ENCODE measurements at places on chromosomes 11 and 22.

DNA sequence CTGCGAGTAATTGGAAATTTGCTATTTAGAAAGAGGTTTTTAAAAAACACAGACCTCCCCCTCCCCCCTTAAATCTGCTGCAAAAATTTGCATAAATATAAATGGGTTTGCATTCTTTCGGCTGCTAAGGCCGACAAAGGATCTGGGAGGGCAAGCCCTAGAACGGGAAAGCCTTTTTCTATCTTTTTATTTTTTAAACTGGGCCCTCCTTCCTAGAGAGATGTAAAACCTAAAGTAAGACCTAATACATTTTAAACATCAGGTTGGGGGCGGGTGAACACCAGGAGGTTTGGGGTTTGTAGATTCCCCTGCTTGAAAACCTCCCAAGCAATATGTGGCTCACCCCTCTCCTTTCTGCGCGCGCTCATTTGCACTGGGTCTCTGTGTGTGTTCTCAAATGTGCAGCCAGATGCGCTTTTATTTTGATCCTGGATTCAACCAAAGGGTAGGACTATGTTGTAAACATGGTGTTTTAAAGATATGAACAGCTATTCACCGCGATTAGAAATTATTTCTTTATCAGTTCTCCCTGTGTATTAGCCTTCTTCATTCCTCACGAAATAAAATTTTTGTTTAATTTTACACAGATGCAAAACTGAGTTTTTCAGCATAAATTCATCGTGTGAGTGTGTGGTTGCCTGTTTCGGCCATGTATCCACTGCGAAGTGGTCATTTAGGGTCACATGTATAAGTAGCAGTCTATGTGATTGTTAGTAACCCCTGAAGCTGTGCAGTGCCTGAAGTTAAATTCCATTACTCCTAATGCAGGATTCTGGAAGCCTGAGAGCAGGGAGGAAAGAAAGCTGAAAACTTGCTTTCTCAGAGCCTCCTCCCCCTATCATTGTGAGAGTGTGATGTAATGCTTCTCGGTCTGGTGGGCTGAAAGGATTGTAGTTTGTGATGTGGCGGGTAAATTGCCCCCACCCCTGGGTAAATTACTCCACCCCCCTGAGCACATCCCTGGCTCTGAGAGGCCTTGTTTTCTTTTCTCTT, 988 bp downstream of the TNRC6B start:
- DNase-seq, result peak; percentile 48

- no peak for DNase-seq
Observed at GRCh38 chr11:78958444-78958843, 383.8 kb upstream of the NARS2 start.

- no peak for DNase-seq
Observed at GRCh38 chr11:24324211-24324610, 172.6 kb upstream of the LUZP2 start.

GRCh38 chr11:72762641-72763304, 10.6 kb upstream of the ARAP1 start:
- no peak for DNase-seq

- DNase-seq, result no peak
Observed at GRCh38 chr11:68950270-68950669, 30.5 kb downstream of the MRGPRD start.

DNA sequence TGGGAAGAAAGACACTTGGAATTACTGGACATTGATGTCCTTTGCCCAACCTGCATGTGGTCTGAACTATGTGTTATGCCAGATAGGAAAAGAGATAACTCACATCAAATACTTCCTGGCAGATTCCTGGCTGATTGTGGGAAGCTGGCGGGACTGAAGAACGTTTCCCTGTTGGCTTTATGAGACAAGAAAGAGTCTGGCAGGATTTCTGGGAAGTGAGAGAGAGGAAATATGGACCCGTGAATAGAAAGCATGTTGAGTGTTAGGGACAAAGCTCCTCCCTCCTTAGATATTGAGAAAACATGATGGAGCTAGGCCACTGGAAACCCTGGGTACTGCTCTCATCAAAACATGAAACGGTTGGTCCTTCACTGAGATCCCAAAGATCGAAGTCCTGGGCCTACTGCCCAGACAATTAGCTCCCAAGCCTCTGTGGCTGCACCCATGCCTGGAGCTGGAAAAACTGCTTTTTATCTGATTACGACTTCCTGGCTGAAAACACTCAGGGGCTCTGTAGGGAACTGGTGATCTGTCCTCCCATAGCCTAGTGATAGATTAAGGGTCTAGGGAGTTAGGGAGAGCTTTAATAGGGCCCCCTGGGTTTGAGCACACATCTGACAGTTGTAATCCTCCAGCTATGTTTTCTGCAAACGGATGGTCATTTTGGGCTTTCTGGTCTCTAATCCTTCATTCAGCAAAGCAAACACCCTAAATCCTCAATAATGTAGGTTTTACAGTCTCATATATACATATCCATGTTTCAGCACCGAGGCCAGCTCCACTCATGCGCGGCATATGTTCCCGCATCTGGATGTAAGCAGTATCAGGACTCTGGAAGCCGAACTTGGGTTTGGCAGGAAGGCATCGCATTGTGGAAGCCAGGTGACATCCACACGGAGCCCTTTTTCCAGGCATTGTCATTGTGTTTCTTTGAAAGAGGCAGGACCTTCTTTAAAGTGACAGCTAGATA, 6.1 kb upstream of the B3GAT1 start:
- no peak for DNase-seq

GRCh38 chr22:45645150-45645525, 26.5 kb upstream of the ATXN10 start:
- DNase-seq, result no peak

DNA sequence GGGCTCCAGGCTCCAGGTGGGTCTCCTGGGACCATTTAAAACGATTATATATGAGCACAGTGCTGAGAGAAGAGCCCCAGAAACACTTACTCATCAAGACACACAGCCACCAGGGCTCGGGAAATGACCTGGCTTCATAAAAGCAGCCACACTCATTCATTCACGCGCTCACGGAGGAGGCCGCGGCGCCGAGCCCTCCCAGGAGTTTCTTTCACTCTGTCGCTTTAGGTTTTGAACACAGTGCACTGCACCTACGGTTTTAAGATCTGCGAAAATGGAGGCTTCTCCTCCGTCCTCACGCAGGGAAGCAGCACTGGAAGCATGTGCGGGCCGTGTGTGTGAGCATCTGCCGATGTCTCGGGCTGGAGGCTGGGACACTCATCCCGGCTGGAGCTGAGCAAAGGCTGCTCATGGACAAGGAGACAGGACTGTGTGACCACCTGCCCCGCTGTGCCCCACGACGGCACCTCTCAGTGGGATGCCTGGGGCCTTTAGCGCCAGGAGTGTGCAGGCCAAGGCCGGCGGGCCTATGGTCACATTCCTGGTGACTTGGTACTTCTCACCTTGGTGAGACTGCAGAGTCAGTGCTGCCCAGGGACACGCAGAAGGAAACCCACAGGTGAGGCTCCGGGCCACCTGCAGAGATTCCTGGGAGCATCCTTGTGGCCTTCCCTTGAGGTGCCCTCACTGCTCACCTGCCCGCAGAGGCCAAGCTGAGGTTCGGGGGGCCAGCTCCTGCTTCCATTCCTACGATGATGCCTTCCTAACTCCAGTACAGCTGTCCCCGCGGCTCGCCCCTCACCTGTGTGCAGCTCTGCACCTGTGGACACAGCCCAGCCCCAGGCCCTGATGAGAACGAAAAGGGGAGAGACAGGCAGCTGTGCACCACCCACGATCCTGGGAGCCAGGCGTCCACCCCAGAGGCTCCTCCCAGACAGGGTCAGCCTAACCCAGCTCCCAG, 872.0 kb downstream of the BRD1 start:
- no peak for DNase-seq

DNA sequence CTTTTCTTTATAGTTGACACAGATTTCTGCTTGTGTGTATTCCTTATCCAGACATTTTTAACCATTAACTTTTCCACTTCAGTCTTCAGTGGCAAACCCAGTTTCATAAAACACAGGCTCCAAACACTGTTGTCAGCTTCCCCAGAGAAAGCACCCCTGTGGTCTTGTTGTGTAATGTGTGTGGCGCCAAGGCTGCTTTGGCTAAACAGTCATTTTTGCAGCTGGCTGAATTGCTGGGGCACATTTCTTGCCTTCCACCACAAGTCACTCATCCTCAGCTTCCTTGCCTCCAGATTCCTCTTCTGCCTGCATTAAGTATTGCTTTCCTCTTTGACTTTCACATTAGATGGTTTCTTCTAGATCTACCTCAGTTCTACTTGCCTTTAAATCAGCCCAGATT, 40.5 kb downstream of the ARHGAP1 start:
- DNase-seq, result peak; percentile 31

DNA sequence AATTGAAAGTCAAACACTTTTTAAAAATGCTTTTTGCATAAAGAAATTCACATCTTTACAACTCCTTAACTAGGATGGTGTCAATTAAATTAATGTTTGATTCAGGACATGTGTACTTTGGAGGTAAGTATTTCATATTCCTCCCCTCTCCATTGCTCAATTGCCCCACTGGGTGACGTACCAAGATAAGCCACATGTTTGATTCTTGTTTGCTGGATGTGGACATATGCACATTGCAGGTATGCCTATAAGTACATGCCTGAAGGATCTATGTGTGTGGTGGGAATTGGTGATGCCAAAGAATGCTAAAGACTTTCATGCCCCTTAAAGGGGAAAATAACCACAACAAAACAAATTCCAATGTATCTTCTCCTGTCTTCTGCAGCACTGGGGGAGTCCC, 5.8 kb downstream of the CD44 start:
- no peak for DNase-seq

DNA sequence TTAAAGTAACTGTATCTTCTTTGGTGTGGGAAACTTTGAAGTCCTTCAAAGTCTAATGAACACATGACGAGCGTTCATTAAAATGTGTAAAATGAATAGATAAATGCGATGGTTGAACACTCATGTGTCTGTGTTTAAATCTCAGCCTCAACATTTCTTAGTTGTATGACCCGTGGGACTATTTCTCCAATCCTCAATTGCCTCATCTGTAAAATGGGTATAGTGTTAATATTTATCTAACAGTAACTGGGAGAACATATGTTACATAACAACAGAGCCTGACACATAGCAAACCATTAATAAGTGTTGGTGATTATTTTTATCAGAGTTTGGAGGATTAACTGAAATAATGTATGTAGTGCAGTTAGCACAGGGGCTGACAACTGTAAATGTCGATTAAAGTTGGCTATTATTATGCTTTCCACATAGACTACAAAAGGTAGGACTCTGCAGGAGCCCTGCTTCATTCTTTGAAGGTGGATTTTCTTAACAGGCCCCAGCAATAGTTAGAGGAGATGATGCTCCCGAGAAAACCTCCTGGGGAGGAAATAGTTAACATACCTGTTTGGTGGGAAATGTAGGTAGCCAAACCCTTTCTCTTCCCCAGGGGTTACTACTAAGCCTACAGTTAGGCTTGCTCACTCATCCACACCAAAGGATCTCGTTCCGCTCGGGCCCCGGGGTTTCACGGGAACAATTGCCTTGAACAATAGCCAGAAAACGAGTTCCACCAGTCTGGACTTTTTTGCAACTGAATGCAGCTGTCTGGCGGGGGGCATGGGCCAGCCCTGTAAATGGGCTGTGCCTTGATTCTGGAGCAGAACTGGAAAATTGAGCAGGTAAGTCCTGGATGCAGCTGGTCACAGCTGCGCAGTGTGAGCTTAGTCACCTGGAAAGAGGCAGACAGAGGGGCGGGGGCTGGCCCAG, 133.4 kb downstream of the DBX1 start:
- no peak for DNase-seq

- peak; percentile 82 for DNase-seq
Observed at GRCh38 chr11:133230431-133230830, 301.9 kb downstream of the OPCML start.

DNA sequence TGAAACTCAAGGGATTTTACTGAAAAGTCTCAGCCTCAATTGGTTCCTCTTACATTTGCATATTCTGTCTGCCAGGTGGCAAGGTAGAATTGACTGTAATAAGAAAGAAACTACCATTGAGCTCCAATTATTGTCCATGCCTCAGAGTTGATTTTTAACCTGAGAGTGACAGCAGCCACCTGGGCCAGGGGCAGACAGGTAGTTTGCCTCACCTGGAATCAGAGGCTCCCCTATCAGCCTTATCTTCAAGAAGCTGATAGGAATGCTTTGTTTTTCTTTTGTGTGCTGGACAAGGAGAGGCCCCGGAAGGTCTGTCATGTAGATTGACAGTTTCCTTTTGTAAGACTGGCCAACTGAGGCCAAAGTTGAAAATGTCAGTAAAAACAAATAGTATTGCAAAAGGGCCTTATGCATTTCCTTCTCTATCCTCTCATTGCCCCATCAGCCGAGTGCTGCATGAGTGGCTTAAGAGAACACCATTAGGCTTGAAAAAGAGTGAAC, 34.1 kb downstream of the CD44 start:
- DNase-seq, result peak; percentile 81

- DNase-seq, result no peak
Observed at GRCh38 chr11:113862435-113862834, 12.9 kb downstream of the USP28 start.

- DNase-seq, result peak; percentile 93
Observed at GRCh38 chr11:2577031-2577990, 122.5 kb downstream of the KCNQ1OT1 start.

GRCh38 chr11:121534131-121535093, 81.6 kb upstream of the SORL1-AS1 start:
- no peak for DNase-seq

GRCh38 chr22:43272301-43272700, 70.9 kb downstream of the SCUBE1 start:
- DNase-seq, result no peak

- DNase-seq, result no peak
Observed at GRCh38 chr22:37240240-37240940, 3.7 kb downstream of the RAC2 start.

GRCh38 chr11:65853246-65853979, 4.6 kb downstream of the CFL1 start:
- no peak for DNase-seq

DNA sequence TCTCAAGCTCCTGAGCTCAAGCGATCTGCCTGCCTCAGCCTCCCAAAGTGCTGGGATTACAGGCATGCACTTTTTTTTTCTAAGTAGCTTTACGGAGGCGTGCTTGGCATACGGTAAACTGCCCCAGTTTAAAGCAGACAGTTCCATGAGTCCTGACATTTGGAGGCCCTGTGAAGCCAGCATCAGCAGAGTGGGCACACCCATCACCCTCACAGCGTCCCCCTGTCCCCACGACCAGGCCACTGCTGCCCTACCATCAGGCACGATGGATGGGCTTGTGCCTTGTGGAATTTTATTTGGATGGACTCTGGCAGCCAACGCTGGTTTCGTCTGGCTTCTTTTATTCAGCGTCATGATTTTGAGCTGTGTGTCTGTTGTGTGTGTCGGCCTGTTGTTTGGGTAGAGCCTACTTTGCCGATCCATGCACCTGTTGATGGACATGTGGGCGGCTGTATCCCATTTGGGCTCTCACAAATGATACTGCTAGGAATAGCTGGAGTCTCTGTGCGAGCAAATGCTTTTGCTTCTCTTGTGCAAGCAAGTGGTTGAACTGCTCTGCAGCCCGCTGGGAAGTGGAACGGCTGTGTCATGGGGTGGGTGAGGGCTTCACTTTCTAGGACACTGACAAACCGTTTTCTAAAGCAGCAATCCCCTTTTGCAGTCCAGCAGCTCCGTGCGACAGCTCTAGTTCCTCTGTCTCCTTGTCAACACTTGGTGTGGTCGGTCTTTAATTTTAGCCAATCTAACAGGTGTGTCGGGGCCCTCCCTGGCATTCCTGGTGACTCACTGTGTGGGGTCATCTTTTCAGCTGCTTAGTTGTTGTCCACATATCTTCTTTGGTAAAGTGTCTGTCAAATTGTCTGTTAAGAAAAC, 23.8 kb downstream of the KCNQ1 start:
- DNase-seq, result no peak

Measured in large intestine (tissue), 12 donors.